ENCODE measurements at places on chromosomes 6 and 20.

- peak; percentile 59 for DNase-seq
These were observed 4.6 kb upstream of the REV3L start for GRCh38 chr6:111487661-111488060.

DNA sequence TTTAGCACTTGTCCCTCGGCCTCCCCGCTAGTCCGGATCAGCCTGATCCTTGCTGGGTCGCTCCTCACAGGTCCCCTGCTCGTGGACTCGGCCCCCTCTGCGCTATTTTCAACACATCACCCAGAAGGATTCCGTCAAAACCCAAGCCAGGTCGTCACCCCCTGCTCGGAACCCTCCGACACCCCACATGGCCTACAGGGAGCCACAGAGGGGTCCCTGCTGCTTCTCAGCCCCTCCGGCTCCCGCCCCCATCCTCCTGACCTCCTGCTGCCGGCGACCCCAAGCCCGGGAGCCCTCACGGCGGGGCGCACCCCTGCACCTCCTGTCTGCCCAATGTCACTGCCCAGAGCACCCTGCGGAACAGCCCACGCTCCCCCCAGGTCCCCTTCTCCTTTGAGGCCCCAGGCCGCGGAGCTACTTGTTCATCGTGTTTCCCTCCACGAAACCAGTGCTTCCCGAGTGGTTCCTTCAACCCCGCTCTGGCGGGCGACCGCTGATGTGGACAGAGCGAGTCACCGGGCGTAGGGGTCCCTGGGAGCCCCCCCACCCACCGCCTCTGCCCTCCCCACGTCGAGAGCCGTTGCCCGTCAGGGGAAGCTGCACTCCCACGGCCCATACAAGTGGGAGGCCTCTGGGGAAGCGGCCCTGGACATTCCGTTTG lies 638 bp upstream of the MYL9 start:
- DNase-seq: no peak

DNA sequence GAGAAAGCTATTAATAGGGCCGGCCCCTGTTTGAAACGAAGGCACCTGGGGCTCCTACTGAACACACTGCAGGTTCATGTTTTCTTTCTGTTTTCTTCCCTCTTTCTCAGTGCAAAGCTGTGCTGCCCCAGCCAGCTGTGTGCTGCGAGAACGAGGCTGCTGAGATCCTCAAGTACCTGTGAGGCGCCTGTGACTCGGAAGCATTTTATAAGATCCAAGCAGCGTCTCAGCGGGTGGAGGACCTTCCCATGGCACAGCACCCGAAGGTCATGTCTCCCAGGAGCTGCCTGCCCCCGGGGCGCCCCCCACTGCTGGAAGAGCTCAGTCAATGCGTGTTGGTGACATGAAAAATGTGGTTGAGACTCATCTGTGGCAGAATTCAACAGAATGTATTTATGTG lies 66.3 kb downstream of the SMOC2 start:
- no peak for DNase-seq

DNA sequence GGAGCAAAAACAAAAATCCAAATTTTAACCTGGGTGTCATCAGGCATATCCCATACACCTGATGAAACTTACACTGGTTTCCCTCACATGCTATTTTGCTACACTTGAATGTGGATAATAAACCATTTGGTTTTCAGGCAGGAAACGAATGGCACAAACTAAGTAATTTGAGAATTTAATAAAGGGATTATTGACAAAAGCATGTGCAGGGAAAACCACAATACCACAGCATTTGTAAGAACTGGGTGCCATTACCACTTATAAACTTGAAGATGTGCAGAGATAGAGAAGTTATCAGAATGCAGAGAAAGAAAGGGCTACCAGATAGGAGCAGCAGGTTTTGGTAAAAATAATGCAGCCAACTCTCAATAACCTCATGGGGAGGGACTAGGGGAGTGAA lies 151.2 kb downstream of the RFX6 start:
- DNase-seq: no peak

GRCh38 chr6:30042914-30043313 lies 18.2 kb upstream of the POLR1H start:
- no peak for DNase-seq

GRCh38 chr20:19935842-19936241 lies 81.3 kb upstream of the NAA20 start:
- no peak for DNase-seq

- DNase-seq: no peak
These were observed 83.3 kb downstream of the PREX1 start for GRCh38 chr20:48744515-48744914.

- DNase-seq: no peak
These were observed 31.3 kb downstream of the MBOAT1 start for GRCh38 chr6:20180935-20181334.

- no peak for DNase-seq
These were observed 142.2 kb upstream of the ATXN1 start for GRCh38 chr6:16903470-16903869.

- DNase-seq: no peak
These were observed 1.7 kb downstream of the AMD1 start for GRCh38 chr6:110876170-110876773.

GRCh38 chr20:62902926-62903615 lies 23.2 kb downstream of the DIDO1 start:
- DNase-seq: no peak

DNA sequence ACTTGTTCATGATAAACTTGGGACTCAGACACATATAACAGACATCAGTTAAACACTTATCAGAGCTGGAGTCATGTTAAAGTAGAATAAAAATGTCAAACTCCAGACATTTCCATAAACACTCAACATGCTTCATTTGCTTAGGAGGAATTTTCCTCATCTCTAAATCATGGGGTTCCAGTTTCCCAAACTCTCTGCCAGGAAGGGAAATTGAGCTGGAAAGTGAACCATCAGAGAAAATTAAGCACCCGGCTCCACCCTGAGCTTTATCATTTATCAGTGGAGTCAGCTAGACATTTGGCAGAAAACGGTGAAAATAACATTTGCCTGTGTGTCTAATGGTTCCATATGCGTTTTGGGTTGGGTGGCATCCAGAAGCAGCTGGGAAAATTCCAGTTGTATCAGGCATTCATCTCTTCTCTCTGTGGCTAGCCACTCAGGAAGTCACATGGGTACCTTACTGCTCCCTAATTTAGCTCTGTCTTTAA lies 25.3 kb upstream of the ZNFX1 start:
- no peak for DNase-seq

- DNase-seq: no peak
These were observed 147.4 kb upstream of the SPACA1 start for GRCh38 chr6:87900160-87900698.

DNA sequence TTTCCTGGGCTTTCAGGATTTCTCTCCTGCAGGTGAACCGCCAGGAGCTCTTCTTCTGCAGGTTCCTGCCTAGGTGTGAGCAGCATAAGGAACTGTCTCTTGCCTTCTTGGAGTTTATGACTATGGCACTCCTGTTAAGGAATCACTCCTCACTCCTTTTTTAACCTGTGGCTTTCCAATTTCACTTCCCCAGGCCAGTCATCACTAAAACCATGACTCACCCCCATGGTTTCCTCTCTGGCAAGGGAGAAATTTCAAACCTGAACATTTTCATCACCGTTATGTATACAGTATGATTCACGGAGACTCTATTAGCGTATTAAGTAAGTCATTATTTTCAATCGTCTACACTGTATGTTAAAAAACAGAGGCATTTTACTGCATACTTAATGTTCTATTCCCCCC lies 78.2 kb upstream of the ARID1B start:
- no peak for DNase-seq

- no peak for DNase-seq
These were observed 199.5 kb upstream of the KCNK16 start for GRCh38 chr6:39521958-39522357.

GRCh38 chr6:159788753-159789376 lies 537 bp downstream of the TCP1 start:
- DNase-seq: no peak

- DNase-seq: no peak
These were observed 222.3 kb downstream of the UBE3D start for GRCh38 chr6:82843291-82843885.

DNA sequence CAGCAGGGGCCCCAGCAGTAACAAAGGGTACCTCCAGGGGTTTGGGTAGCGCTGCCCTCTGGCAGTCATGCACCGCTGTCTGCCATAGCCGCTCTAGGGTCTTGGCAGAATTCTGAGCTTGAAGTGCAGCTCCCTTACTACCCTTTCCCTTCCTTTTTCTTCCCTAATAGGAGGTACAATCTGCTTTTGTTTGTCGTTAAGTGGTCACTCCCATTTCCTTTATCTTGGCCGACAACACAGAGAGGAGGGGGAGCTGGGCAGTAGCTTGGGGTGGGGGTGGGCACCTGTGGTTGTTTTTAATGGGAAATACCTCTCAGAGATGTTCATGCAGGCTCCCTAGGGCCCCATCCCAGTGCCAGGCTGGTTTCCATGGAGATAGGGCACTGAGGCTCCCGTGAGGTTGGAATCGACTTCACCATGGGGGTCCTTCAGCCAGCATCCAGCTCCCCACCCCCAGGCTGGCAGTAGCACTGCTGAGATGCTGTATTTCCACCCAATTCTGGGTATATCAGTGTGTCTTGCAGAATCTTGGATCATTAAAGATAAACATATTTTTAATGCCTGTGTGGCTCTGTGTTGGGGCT lies 18.6 kb downstream of the CCDC167 start:
- DNase-seq: no peak

DNA sequence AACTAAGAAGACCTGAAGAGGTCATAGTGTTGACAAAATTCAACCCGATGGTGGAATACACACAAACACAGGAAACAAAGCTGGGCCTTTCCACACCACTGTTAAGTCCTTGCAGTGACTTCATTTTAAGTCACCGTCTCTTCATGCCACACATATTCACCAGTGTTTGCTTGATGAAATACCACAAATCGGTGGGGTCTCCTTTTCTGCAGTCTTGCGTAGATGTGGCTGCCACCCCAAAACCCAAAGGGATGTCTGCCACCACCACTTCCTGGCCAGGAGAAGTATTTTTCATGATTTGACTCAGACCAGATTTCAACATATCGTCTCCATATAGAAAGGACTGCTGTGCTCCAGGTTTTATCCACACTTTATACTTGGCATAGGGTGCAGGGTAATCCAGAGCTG lies 11.0 kb upstream of the COL10A1 start:
- DNase-seq: no peak

DNA sequence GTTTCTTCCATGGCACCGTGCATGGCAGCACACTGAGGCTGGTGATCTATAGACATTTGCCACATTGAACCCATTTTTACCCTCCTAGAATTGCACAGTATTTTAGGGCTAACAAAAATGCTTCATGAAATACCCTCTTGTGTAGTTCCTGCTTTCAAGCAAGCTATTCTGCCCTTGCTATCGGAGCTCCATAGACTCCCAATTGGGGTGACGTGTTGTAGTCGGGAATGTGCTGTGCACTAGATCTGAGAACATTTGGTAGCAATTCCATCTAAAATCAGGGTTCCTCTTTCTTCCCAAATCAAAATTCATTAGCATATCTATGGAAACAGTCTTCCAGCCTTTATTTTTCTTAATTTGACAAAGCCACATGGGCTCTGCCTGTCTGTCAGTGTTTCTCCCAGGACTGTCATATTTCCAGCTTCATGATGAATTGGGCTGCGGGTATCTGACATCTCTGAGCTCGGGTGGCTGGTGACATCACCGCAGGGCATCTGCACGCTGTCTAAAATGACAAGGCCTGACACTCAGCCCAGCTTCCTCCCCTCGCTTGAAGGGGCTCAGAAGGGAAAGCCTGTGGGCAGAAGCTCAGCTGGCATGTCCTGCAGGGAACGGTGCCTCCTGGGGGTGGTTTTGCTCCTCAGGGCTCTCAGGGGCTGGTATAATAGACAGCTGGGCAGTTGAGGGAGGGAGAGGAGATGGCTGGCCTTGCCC lies 406.4 kb downstream of the QKI start:
- DNase-seq: no peak

DNA sequence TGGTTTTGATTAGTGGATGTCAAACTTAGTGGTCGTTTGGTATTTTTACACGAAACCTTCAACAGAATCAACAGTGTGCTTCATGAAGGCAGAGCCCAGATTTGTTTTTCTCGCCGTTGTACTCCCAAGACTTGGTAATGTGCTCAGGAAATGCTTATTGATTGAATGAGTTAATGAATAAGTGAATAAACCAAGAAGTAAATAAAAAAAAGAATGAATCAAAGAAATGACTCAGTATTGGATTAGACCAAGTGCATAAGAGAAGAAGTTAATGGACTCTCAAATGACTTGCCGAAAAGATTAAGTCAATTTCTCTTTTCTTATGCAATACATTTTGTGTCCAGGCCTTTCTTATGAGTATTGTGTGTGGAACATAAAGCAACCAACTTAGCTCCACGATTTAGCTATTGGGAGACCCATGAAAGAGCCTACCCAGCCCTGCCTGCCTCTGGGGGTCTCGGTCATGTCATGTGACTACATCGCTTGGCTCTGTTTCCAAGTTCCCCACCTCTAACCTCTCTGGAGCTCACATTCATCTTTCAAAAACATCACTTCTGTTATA lies 10.6 kb upstream of the FUCA2 start:
- no peak for DNase-seq

GRCh38 chr6:28142446-28142845 lies 763 bp downstream of the ZKSCAN8 start:
- DNase-seq: no peak

GRCh38 chr6:89368107-89368506 lies 15.6 kb upstream of the UBE2J1 start:
- no peak for DNase-seq

- no peak for DNase-seq
These were observed 27.9 kb downstream of the B4GALT5 start for GRCh38 chr20:49685809-49686208.

GRCh38 chr20:21739682-21740081 lies 34.2 kb downstream of the PAX1 start:
- no peak for DNase-seq

- DNase-seq: no peak
These were observed 61.2 kb upstream of the CDYL start for GRCh38 chr6:4714961-4715501.

DNA sequence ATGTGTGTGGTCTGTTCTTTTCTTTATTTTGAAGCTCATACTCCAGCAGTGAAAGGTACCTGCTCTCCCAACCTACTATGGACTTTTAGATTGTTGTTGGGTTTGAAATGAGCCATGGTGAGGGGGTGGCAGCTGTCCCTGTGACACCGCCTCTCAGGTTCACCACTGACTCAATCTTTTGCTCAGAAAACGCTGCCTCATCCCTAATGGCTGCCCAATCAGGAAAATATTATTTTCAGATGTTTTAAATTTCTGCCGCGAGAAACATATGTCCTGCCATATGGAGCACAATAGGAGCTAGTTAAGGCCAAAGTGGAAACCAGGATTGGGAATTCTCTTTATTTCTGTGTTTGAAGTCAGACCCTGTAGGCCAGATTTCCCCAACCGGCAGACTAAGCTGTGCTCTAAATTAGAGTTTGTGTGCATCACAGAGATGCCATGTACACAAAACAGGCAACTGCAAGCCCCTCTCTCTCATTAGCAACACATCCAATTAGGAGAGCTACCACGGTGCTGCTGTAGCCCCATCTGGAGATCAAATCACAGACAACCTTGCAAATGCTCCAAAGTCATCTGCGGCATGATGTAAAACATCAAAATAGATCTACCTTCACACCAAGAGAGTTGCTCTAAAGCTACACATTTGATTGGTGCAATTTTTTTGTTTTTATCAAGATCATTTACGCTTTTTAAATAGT lies 144.1 kb upstream of the BACH2 start:
- DNase-seq: no peak

- no peak for DNase-seq
These were observed 2.5 kb upstream of the PAQR8 start for GRCh38 chr6:52359403-52359802.
